ENCODE measurements at places on chromosomes 7 and 10. TPM values are rescaled to one million over a fixed set of nuclear protein-coding genes. Genes with fewer than 3 reads are reported as not detected.

The TMEM213 gene
- total RNA-seq, result not detected

The PCGF6 gene
- 6.3 TPM for total RNA-seq

The PTPRE gene
- 33.0 TPM for total RNA-seq

The ZNF117 gene
- 30.2 TPM for total RNA-seq

The DNAJC9 gene
- total RNA-seq, result 17.2 TPM

The SPDYE2B gene
- total RNA-seq, result not detected

The VENTX gene
- 0.81 TPM for total RNA-seq

The LRRC4 gene
- total RNA-seq, result 1.3 TPM

The DPP6 gene
- not detected for total RNA-seq

Data from ureter (tissue), 1 donor.